ENCODE measurements at places on chromosomes 5 and 9. TPM values are rescaled to one million over a fixed set of nuclear protein-coding genes. Genes with fewer than 3 reads are reported as not detected.
A peak's percentile ranks its signal among the peaks of the same experiment; 100 is the strongest.

Gene GRXCR2
- not detected for polyA plus RNA-seq

Gene BHMT
- not detected for polyA plus RNA-seq

Gene SLC6A7
- 0.46 TPM for polyA plus RNA-seq

Gene PRSS3
- polyA plus RNA-seq: 148 TPM

Gene FOXD4
- polyA plus RNA-seq: 0.31 TPM

Gene DRD1
- polyA plus RNA-seq: 0.06 TPM

Gene TLX3
- not detected for polyA plus RNA-seq

Gene C9orf50
- 0.03 TPM for polyA plus RNA-seq

Gene HBEGF
- polyA plus RNA-seq: 5.4 TPM

GRCh38 chr9:86116425-86116824, 17.1 kb upstream of the GOLM1 start:
- DNase-seq: no peak

DNA sequence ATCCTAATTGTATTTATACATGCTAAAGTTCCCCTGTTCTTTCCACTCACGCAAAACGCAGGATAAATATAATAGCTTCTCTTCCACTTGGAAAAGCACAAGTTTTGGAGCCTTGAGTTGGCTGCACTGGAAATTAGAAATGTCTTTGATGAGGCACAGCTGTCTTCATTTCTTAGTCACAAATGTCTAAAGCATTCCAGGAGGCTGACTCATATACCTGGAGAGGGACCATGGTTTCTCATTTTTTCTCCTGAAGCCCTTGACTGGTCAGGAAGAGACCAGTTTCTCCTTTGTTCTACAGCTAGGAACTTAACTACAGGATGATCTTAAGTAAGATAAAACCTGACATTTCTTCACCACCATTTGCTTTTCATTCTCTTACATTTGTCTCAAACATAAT, 16.2 kb downstream of the MTX3 start:
- no peak for DNase-seq

DNA sequence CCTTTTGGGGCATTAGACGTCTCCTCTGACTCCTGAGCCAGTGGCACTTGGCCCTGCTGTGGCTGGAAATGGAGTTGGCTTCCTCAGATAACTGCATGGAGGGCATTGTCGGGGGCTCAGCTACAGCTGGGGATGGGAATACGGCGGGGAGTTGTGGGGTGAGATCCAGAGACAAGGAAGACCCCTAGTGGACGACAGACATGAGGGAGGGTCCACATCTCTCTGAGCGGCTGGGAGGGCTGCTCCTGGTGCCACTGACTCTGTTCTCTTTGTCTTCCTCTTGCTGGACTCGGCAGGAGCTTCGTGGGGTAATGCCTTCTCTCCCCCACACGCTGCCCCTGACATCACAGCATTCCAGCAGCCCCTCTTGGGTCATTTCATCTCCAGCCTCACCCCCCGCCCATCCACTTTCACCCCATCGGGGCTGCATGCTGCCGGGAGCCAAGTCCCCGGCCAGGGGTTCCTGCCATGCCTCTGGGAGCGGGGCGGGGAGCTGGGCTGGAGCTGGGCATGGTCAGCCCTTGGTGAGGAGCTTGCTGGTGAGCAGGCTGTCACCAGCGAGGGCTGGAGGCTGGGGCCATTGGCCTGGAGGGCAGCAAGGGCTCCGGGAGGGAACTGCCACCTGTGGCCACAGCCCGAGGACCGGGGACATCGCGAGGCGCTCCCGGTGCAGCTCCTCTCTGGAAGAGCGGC, 172.3 kb downstream of the CACNA1B start:
- DNase-seq: peak; percentile 47

DNA sequence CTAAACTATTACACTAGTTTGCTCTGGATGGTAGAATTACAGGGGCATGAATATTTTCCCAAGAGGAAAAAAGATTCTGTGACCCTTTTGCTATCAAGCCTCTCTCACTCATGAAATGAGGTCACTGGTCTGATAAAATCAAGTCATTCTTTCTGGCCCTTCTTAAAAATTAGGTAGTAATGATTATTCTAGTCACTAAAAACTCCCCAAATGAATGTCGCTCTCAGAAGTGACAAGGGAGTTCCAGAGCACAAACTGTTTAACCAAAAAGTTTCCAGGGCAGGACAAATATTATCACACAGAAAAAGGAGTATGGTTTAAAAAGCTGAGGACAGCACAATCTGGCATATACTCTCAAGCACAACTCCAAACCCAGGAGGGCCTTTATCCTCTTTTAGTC, 12.5 kb downstream of the ERMP1 start:
- DNase-seq: no peak

GRCh38 chr5:142780871-142781270, 10.7 kb downstream of the ARHGAP26 start:
- DNase-seq: no peak

- no peak for DNase-seq
These were observed 233.6 kb downstream of the KDM4C start for GRCh38 chr9:6991418-6991817.

DNA sequence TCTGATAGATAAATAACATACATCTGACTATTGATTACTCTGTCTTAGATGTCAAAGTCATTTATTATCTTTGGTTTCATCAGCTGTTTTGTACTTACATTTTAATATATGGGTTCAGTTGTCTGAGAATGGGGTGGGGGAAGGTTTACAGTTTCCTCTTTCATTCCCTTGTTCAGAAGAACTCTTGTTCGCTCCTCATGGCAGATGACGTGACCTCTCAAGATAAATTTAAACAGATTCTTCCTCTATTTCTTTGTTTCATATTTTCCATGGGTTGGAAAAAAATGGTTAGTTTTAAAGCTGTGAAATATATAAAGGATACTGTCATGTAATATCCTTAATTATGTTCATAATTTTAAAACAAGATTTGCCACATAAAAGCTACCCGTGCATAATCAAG, 61.4 kb downstream of the TSSK1B start:
- DNase-seq: no peak

DNA sequence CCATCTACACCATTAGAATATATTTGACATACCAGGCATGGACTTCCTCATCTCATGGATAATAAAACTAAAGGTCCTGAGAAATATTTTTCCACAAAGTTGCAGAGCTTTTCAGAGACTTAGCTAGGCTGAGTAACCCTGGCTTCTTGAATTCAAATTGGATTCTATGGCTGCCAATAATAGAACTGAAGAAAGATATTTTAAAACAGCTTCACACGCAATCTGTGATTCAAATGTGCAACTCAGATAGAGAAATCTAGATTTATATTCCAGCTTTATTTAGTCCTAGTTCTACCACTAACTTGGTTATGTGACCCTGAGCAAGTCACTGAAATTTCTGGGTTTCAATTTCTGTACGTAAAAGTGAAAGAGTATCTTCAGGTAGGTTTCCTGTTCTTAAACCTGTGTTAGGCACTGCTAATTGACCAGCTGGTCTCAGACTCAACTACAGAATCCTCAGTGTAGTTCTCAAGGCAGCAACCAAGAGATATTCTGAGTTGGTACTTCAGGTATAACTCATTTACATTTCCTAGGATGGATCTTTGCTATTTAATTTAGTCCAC, 235.3 kb downstream of the GABRB2 start:
- no peak for DNase-seq

GRCh38 chr9:24801344-24801743, 255.6 kb upstream of the IZUMO3 start:
- DNase-seq: no peak

- DNase-seq: peak; percentile 69
These were observed 11.6 kb upstream of the CMBL start for GRCh38 chr5:10319202-10319851.

GRCh38 chr5:38555354-38556087, 925 bp downstream of the LIFR start:
- DNase-seq: no peak

Measured in sigmoid colon (tissue), 7 donors.